ENCODE measurements at places on chromosomes 2 and 18.

DNA sequence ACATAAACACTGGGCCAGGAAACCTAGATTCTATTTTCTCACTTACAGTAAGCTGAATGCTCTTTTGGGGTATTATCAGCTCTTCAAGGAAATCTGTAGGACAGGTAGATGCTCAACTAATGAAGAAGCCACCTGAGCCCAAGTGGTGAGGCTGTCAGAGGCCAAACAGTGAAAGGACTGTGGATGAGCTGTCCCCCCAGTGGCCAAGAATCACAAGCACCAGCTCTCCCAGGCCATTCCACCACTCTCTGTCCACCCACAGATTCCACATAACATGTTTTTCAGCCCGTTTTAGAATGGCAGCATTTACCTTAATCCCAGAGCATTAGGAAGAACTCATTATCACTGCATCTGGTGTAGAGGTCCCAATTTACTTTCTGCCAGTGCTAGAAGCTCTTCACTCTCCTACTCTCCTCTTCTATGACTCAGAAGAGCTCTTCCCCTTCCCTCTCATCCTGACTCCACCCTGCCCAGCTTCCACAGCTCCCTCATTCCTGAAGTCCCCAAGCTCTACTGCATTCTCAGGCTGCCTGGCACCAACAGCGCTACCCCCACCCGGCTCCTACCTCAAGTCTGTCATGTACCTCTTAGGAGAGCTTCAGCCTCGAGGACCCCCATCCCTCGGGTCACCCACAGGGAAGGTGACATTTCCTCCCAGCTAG, 43.8 kb upstream of the GORASP2 start:
- no peak for DNase-seq

DNA sequence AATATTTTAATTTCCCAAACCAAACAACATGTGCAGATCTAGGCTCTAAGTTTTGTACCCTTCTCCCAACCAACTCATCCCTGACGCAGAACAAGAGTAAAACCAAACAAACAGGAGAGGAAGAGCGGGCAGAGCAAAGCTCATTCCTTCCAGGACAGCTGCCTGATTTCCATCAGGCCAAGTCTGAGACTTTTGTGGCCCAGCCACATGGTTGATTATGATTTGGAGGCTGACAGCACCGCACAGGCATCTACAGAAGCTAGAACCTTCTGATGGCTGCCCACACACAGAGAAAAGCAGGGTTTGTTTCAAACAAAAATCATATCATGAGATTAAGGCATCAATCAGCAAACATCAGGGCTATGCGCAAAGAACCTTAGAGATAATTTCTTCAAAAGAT, 262.6 kb downstream of the TNS1 start:
- DNase-seq, result no peak

DNA sequence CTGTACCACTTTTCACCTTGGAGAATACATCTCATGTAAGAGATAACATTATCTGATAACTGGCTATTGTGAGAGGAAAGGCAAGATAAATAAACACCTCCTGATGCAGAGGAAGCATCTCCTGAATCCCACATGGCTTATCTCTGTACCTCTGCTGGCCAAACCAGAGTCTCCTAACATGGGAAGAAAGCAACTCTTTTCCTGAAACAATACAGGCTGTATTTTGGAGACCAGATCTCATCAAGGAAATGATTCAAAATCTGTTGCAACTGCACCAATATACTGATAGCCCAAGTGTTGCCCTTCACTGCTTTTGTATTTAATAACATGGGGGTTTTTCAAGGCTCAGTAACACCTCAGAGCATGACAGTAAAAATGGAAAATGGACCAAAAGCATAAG, 106.9 kb downstream of the MREG start:
- DNase-seq, result no peak

DNA sequence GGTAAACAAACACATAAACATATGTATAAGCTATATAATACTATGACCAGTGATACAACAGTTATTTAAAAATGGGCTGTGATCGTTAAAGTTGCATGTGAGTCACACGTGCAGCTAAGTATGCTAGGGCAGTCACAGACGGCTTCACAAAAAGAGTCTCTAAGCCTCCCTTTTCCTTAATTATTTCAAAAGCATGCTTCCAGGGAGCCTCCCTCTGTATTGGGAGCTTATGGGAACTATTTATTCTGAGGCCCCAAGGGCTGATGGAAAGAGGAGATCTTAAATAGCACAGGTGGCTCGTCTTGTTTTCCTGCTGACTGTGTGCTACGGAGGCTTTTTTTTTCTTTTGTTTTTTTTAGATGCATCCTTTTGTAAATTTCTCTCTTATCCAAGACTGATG, 94.3 kb downstream of the ADCYAP1 start:
- DNase-seq, result no peak
